Kidney epithelial cell (primary cell): ENCODE measurements at places on chromosomes 1 and 21.
A peak's percentile ranks its signal among the peaks of the same experiment; 100 is the strongest.

GRCh38 chr1:174005032-174005431, 17.1 kb downstream of the RC3H1 start:
- no peak for DNase-seq

GRCh38 chr1:33152685-33153432, 29.0 kb downstream of the TRIM62 start:
- no peak for DNase-seq

DNA sequence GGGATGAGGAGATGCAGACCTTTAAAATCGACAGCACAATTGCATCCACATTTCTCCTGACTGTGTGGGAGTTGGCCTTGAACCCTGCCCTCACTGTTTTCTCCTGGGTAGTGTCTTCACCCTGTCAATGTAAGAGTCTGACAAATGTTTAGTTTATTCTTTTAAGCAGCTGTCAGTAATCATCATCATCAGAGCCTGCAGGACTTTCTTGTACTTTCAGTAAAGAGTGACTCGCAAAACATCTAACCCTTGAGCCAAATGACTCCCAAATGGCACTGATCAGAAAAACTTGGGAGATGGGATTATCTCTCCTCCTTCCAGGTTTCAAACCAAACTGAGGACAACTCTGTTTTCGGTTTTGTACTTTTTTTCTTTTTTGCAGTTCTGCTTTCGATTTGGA, 460.2 kb downstream of the KIF26B start:
- DNase-seq = no peak

DNA sequence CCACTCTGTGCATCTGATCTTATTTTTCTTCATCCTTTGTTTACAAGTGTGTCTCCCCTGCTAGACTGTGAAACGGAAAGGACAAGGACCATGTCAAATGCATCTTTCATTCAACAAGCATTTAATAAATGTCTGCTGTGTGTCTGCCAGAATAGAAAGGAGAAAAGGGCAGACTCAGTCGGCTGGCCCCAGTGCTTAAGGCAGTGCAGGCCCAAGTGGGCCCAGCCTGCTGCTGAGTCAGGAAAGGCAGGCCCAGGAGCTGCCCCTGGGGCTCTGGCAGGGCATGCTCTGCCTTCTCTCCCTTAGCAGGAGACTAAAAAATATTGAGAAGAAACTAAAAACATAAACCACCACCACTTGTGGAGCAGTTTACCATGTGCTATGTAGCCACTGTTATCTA, 38.1 kb downstream of the PLEKHA6 start:
- no peak for DNase-seq

DNA sequence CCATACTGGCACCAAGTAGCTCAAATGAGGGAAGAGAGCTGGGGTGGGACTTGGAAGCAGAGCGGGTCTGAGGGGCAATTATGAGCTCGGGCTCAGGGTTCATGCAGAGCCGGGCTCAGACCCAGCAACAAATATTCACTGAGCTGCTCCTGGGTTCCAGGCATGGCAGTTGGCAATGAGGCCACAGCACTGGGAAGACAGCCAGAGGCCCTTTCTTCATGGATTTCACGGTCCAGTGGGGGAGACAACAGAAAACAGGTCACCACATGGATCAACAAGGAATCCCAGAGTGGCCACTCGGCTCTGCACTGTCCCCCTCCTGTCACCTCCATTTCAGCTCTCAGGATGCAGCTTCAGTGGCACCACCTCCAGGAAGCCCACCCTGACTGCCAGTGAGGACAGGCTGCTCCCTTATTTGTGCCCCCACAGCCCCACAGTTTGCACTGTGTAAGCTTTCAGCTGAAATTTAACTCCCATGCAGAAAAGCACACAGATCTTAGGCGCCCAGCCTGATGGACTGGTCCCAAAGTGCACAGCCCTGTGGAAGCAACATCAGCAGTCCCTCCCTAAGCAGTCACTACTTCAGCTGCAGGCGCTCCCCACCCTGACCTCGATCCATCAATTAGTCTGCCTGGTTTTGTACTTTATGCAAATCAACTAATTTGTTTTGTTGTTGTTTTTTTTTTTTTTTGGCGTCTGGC, 22.4 kb downstream of the ARHGEF19 start:
- DNase-seq = no peak

DNA sequence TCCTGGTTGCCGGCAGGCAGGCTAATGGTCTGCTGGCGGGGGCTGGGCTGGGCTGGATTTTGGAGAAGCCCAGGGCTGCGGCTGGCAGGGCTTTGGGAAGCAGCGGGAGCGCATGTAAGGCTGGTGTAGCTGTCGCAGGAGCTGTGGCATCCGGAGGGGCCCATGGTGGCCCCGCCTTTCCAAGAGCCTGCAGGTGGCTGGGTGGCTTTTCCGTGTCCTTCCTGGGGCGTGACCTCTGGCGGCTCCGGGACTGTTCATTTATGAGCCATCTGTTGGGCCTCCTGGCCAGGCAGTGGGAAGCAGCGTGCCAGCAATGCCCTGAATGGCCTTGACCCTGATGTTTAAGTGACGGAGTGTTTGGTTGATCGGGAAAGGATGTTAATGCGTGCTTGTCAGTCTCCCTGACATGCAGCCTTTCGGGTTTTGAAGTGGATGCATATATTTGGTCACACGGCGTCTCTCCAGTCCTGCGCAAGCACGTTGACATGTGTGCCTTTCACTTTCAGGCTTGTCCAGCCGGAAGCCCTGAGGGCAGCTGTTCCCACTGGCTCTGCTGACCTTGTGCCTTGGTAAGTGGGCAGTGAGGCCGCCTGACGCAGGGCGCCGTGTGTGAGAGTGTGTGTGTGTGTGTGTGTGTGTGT, 38.5 kb downstream of the AGPAT3 start:
- DNase-seq = no peak

DNA sequence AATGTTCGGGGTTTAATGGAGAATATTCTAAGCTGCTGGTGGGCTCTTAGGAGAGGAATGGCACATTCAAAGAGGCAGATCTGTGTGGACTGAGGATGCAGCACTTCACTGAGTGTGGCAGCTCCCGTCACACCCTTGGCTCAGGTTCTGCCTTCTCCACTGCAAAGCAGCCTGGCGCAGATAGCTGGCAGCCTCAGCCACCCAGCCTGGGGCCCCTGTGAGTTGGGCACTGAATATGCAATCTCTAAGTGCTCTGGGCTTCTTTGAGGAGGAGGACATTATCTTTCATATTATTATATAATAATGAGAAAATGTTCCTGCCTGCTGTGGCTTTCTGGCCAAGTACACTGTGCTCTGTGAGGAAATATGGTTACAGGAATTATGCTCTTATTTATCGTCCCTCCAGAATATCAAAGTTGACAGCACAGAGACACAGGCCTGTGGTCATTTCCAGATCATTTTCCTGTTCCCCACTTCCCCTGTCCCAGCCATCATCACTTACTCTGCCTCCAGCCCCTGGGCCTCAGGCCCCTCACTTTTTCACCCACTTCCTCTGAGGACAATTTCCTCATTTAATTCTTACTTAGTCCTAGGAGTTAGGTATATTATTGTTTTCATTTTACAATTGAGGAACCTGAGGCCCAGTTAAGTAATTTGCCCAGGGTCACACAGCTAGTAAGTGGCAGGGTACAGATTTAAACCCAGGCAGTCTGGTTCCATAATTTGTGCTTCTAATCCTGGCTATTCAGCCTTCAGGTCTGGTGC, 53.6 kb downstream of the MAB21L3 start:
- no peak for DNase-seq

- DNase-seq = no peak
Observed at GRCh38 chr1:36776948-36777831, 257.1 kb downstream of the GRIK3 start.

- no peak for DNase-seq
Observed at GRCh38 chr1:185412385-185413087, 95.5 kb upstream of the IVNS1ABP start.

GRCh38 chr1:210315529-210315928, 13.2 kb upstream of the HHAT start:
- DNase-seq = no peak

- DNase-seq = no peak
Observed at GRCh38 chr1:69090170-69090569, 477.6 kb upstream of the LRRC7 start.

- no peak for DNase-seq
Observed at GRCh38 chr21:45974073-45975019, 7.2 kb upstream of the COL6A1 start.

GRCh38 chr1:236830560-236830959, 35.5 kb downstream of the MTR start:
- DNase-seq = no peak

DNA sequence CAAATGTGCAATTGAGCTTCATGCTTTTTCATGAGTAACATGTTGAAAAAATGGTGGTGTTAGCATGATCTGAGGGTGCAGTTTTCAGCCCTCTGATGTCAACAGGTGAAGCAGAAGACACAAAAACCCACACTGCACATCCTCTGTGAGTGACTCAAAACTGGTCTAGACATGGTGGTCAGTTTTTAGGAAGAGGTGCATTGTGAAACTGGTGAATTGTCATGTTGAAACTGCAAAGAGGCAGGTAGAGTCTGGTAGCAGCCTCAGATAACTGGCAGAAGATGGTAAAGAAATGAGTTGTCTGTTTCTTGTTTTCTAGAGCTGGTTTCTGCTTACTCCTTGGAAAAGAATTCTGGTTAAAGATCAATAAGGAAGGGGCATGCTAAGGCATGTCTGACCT, 97.3 kb upstream of the HMCN1 start:
- no peak for DNase-seq

DNA sequence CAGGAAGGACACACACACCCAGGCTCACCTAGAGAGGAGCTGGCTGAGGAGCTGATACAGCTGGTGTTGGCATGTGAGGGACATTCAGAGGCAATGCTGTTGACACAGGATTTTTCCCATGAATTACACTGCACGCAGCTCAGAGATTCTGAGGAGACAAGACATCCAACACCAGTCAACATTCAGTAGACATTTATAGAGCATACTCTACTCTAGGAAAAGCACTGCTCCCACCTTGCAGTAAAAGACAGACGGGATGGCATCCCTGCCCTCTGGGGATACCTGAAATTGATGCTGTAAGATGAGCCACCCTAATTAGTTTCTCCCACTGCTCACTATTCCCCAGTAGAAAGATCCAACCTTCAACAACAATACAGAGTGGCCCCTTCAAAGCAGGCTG, 5.1 kb downstream of the LYPD8 start:
- DNase-seq = no peak

DNA sequence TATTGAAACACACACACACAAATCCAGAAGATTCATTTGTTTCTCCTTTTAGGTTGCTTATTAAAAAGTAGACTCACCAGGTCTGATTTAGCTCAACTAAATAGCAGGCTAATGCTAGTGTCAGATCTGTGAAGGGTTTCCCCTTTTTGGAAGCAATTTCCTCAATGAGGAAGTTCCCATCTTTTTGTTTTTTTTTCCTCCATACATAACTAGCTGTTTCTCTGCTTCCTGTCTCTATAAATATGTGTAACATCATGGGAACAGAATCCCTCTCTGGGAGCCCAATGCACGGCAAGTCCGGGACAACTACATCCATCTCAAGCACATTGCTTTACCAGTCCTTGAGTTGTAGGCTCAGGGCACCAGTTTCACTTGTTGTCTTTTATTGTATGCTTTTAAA, 1421.1 kb downstream of the PLA2G4A start:
- DNase-seq = no peak

- no peak for DNase-seq
Observed at GRCh38 chr1:171179318-171180227, 5.5 kb upstream of the FMO2 start.

- DNase-seq = peak; percentile 70
Observed at GRCh38 chr1:17207966-17208418, 3.1 kb downstream of the PADI1 start.

DNA sequence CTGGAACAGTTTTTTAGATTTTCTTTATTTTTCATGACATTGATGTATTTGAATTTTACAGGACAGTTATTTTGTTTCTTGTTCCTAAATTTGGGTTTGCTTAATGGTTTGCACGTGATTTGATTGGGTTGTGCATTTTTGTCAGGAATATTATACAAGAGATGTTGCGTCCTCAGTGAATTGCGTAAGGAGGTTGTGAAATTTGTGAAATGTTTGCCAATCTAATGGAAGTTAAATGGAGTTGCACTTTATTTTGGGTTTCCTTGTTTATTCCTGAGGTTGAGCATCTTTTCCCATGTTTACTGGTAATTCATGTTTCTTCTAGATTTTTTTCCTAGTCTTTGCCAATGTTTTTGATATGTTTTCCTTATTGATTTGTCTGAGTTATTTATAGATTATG, 19.9 kb downstream of the ZNF648 start:
- DNase-seq = no peak

GRCh38 chr21:14500873-14501272, 45.2 kb downstream of the SAMSN1 start:
- no peak for DNase-seq

DNA sequence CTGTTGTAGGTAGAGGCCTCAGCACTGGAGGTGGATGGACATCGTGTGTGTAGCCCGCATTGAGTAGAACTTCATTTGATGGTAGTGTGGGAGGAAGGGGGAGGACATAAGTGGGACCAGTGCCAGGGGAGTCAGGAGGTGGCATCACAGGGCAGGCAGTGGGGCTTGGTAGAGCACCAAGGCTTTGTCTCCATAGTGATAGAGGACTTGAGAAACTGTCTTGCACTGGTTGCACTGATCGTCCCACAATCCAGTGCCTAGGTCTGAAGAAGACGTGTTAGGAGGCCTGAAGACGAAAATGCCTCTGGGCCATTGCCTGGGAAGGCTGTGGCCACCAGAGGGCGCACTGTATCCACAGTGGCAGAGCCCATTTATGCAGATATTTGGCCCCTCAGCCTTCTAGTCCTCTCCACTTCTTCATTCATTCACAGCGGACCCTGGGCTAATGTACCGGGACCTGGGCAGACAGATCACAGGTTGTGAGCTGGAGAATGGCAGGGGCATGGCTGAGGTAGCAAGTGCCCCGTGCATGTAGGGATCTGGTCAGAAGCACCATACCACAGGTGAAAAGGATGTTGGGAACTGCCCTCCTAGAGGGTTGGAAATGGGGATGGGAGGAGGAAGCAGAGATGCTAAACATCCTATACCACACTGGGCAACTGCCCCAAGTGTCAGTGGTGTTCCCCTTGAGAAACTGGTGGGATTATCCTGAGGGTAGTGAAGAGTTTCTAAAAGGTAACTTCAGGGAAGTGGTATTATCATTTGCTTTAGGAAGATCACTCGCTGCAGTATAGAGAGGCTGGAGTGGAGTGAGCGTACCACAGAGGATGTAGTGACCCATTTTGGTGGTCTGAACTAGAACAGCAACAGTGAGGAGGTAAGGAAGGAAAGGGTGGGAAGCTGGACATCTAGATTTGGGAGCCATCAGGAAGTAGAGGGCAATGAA, 95.3 kb downstream of the PIK3R3 start:
- peak; percentile 28 for DNase-seq
